ENCODE measurements at places on chromosomes 6 and 20.

GRCh38 chr20:46974669-46975434 lies 80.2 kb downstream of the EYA2 start:
- no peak for DNase-seq

DNA sequence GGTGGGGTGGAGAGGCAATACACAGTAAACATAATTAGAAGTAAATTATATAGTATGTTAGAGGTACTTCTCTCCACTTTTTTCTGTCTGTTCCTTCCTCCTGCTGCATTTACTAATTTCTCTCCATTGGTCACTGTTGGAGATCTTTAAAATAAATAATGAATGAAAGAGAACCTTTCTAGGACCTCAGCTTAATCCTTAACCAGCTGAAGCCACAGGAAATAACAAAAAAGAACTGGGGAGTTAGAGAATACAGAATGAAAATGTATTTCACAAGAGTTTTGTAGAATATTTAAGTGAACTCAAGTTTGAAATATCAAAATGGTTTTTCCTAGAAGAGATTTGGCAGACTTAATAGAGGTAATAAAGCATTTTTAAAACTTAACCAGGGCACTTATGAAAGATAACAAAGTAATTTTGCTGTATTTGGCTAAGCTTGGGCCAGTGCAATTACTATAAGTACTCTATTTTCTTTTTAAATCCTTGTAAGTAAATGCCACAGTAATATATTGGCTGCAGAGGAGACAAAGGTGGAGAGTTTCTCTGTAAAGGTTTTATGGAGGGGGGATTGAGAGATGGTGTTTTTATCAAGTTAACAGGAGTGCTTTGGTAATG lies 405.0 kb downstream of the CDKAL1 start:
- no peak for DNase-seq

DNA sequence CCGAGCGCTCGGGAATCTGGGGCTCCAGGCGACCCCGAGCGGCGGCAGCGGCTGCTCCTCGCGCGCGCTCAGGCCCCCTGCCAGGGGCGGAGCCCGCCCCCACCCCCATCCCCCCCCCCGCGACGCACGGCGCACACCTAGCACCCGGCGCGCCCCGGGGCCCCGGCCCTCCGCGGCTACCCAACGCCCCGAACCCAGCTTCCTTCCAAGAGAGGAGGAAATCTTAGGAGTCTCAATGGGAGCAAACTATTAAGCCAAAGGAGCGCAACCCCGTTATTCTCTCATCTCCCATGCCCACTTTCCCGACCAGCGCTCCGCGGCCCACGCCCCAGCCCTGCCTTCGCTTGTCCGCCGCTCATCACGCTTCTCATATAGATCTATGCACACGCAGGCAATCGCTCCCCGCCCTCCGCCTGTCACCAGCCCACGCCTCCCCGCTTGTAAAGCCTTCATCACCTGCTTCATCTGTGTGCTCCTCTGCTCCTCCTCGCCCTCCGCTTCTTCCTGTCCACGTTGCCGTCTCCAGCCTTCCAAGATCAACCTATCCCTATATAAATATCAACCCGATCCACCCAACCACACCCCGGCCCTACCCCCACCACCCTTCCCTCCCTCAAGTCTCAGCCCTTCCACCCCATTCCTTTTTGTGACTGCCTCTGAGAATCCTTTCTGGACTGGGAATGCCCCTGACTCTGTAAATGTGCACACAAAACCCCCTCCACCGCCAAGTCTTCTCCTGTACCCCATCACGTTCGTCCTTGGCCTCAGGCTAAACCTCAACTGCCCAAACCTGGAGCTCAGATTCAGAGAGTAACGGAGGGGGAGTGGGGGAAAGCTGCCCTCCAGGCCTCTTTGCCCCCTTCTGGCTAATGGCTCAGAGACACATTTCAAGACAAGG lies at the start of gene DLK2:
TSS of gene DLK2 (minus strand) at position 18 of the 898 bp plus-strand sequence. CDS start 723 bp downstream, outside the sequence.
- no peak for DNase-seq

GRCh38 chr6:134720353-134721059 lies 229.4 kb downstream of the ALDH8A1 start:
- DNase-seq: no peak

DNA sequence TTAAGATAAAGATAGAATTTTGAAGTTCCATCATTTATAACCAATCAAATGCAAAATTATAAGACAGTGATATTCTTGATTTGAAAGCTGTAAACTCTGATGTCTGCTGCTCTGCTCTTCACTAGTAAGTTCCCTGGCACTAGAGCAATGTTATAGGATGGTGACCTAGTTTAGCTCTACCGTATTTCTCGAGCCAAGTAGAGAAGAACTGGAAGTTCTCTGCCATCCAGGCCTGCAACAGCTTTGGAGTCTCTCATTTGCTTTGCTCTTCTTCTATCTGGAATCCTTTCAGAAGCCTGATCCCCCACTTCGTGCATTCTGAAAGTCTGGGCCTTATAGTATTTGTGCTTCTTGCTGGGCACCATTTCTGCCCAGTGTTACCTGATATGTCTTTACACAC lies 100.3 kb downstream of the PLCB1 start:
- DNase-seq: no peak

- no peak for DNase-seq
These were observed 27.7 kb downstream of the HAO1 start for GRCh38 chr20:7912551-7912950.

GRCh38 chr20:54133434-54134427 lies 40.1 kb downstream of the CYP24A1 start:
- no peak for DNase-seq

Measured in skeletal muscle cell (primary cell).